RPMI8226 (cell line): ENCODE measurements at places on chromosomes 13 and 19.

GRCh38 chr13:35449821-35450220, 26.7 kb downstream of the MAB21L1 start:
- DNase-seq, result no peak

DNA sequence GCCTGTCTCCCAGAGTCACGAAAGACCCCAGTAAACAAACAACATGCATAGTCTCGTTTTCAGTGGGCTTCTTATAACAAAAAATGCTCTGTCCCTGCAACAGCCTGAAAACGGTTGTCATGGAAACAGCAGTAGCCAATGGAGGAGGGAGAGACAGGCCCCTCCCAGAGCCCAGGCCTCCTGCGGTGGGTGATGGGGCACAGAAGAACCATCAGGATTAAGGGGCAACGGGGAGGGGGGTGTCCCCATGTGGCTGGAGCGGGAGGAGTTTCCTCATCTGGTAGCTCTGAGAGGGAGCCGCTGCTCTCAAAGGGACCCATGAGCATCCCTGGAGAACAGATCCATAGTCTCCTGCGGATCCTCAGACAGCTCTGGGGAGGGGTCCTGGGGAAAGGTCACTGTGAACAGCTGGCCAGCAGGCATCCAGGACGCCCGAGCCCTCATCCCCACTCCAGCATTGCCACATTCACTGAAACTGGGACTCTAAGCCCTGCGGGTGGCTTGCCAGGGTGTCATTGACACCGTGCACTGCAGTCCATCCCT, 37.5 kb upstream of the PNMA8B start:
- no peak for DNase-seq

DNA sequence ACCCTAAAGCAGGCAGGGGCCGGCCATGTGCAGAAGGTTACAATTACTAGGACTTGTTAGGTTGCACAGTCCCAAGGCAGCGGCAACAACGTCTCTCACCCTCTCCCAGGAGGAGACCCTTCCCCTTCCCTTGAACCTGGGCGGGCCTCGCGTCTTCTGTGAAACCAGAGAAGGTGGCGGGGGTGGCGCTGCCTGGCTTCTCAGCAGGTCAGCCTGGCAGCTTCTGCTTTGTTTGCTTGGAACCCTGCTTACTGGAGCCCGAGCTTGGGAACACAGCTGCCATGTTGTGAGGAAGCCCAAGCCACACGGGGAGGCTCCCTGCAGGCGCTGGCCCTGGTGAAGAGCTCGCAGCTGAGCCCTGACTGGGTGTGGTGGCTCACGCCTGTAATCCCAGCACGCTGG, 15.5 kb downstream of the MKNK2 start:
- no peak for DNase-seq

DNA sequence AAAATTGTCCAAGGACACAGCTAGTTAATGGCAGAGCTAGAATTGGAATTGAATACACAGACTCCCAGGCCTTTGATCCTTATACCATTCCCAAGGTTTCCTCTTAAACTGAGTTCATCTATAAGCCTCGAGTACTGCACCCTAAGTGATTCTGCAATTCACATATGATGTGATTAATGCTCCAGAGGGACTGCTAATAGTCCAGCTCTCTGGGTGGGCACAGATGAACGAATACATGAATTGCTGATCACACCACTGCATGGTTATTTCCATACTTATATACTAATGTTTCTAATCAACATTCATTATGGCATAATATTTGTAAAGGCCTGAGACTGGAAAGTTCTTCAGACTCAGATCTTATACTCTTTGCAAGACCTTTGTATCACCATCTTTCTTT, 101.8 kb downstream of the NUFIP1 start:
- DNase-seq, result no peak

DNA sequence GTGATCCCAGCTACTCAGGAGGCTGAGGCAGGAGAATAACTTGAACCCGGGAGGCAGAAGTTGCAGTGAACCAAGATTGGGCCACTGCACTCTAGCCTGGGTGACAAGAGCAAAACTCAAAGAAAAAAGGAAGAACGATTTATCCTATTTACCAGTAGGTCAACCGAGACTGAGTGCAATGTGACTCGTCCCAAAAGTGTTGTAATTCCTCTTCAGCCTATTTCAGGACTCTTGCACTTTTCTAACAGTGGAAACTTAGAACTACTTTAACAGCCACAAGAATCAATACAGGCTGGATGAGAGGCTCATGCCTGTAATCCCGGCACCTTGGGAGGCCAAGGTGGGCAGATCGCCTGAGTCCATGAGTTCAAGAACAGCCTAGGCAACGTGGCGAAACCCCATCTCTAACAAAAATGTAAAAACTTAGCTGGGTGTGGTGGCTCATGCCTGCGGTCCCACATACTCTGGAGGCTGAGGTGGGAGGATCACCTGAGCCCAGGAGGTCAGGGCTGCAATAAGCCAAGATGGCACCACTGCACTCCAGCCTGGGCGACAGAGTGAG, 4.3 kb upstream of the NR1H2 start:
- DNase-seq, result no peak

DNA sequence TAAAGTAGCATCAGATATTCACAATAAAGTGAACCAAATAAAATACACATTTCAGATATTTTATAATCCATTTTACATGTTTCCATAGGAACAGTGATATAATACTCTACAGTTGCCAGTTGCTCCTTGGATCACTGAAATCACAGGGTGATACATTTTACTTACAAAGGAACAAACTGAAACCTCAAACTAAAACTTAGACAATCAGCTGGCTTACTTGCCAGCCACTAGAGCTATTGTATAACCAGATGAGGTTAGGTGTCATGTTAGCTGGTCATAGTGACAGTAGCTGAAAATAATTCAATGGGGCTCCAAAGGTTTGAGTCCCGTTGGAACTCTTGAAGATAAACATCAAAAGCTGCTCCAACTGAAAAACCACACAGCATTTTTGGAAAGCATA, 274.6 kb downstream of the ITGBL1 start:
- DNase-seq, result no peak

- DNase-seq, result no peak
These were observed 3.4 kb upstream of the CILP2 start for GRCh38 chr19:19534556-19535265.

DNA sequence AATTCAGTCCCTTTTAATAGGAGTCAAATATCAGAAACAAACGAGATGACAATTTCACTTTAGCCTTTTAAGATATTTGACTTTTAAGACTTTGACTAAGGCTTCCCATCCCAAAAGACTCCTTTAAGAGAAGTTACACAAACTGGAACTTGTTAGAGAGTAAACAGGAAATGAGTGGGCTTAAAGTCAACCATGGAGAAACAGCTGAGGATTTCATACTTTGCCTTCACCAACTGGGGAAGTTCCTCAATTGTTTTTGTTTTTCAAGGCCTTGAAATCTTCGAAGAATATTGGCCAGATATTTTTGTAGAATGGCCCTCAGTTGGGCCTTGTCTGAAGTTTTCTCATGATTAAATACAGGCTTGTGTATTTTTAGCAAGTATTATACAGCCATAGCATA, 227.3 kb downstream of the POU4F1 start:
- DNase-seq, result no peak
